ENCODE measurements at places on chromosomes 5 and 9. TPM values are rescaled to one million over a fixed set of nuclear protein-coding genes. Genes with fewer than 3 reads are reported as not detected.

DNA sequence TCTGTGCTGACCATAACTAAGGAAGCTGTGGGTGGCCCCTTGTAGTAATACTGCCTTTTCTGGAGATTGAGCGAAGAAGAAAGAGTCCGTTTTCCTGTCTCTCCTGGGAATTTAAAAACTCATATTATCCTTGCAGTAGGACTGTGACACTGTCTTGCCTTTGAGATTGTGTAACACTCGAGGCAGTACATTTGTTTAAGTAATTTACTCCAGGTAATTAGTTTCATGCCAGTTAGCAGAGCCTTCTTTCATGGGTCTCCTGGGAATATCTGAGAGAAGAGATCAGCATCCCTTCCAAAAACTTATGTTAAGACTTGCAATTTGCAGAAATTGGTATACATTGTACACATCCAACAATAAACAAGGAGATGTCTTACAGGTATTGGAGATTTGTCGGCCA lies 405.6 kb downstream of the DMRT2 start:
- H3K27me3 ChIP-seq, result no peaks in the 10 kb centered on the region

DNA sequence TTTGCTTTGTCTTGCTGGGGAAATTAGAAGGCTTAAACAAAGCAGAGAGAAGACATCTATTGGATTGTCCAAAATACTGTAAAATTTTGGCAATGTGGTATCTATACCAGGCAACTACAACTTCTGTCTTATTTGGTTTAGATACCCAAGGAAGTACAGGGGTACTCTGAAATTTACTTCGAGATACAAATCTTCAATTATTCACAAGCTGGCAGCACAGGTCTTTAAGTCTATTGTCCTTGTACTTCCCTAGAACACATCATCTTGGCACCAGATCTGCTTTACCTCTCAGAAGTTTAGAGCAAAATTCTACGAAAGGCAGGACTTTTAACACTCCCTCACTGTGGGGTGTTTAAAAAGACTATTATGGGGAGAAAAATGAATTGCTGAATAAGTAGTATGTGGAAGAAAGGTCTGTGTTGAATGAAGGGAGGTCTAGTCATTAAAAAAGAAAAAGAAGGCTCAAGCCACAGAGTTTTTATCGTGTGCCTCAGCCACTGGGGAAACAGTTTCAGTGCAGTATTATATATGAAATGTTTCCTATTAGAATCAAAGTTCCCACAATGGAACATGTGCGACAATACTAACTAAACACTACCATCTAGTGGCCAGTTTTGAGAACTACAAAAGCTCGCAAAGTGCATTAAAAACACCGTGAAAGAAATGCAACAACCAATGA lies 93.7 kb downstream of the PDE4D start:
- H3K4me3 ChIP-seq, result no peak overlapping the region
- no peaks in the 10 kb centered on the region for H3K27me3 ChIP-seq
- H3K27ac ChIP-seq, result no peak overlapping the region
- H3K36me3 ChIP-seq, result no peaks in the 10 kb centered on the region
- DNase-seq, result peak; percentile 74
- peaks cover 7% of the 10 kb centered on the region for H3K4me1 ChIP-seq

- DNase-seq, result no peak
- no peaks in the 10 kb centered on the region for H3K36me3 ChIP-seq
- no peak overlapping the region for H3K27ac ChIP-seq
- H3K4me1 ChIP-seq, result peaks cover 13% of the 10 kb centered on the region
Measured at GRCh38 chr5:96338624-96339415, 94.2 kb downstream of the PCSK1 start.

DNA sequence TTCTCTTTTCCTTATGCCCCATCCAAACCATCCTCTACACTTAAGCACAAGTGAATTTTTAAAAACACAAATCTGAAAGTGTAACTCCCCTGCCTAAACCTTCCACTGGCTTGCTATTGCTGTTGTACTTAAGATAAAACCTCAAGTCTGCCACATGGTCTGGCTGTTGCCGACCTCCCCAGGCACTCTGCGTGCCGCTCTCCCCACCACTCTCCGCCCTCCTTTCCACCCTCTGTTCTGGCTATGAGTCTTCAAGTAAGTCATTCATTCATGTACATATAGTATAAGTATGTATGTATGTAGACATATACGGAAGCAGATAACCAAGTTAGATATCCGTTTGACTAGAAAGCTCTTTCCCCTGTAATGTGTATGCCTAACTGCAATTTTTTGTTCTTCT lies 94.7 kb upstream of the ANKRD55 start:
- no peaks in the 10 kb centered on the region for H3K36me3 ChIP-seq
- no peak for DNase-seq
- H3K4me3 ChIP-seq, result no peak overlapping the region
- no peak overlapping the region for H3K27ac ChIP-seq
- no peaks in the 10 kb centered on the region for H3K27me3 ChIP-seq

GRCh38 chr5:131677115-131677514 lies 42.1 kb upstream of the RAPGEF6 start:
- H3K4me3 ChIP-seq, result no peak overlapping the region
- no peak overlapping the region for H3K27ac ChIP-seq
- H3K36me3 ChIP-seq, result no peaks in the 10 kb centered on the region
- H3K27me3 ChIP-seq, result no peaks in the 10 kb centered on the region
- peaks cover 4% of the 10 kb centered on the region for H3K4me1 ChIP-seq
- no peak for DNase-seq

DNA sequence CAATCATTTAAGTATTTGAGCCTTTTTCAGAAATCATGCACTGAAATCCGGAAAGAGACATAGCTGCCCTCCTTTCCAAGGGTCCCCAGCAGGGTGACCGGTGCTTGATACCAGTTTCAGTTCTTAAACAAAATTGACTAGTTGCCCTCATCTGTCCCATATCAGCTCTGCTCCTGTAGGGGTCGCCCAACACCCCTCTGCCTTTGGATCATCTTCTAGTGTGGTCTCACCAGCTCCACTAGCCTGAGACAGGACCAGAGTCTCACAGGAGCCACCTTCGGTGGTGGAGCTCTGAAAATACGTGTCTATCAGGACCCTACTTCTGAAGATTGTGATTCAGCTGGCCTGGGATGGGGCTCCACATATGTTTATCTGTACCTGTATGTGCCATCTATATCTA lies 428.2 kb downstream of the ENC1 start:
- H3K27ac ChIP-seq, result no peak overlapping the region
- no peak overlapping the region for H3K4me3 ChIP-seq
- H3K27me3 ChIP-seq, result no peaks in the 10 kb centered on the region
- no peaks in the 10 kb centered on the region for H3K36me3 ChIP-seq

DNA sequence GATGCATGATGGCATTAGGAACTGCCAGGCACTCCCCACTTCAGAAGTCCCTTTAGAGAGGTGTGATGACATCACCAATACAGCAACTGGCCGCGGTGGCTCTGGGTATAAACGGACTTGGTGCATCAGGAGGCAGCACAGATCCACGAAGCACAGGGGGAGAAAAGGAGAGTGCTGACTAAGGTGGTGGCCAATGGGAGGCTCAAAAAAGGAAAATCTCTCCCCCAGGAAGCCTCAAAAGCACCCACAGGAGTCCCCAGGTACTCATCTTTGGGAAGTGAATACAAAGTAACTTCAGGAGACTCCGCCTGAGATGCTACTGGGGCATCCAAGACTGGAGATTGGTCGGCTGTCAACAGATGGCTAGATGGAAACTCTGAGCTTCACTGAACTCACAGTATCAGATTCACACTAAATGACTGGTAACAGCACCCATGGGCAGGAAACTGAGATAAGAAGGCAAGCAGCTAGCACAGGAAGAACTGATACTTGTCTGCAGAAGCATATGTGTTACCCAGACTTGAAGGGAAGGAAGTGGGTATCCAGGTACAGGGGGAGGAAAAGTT lies 7.6 kb downstream of the TTC39B start:
- H3K27me3 ChIP-seq, result no peaks in the 10 kb centered on the region
- no peaks in the 10 kb centered on the region for H3K36me3 ChIP-seq
- H3K27ac ChIP-seq, result no peak overlapping the region
- peaks cover 11% of the 10 kb centered on the region for H3K4me1 ChIP-seq
- no peak for DNase-seq

- DNase-seq, result peak; percentile 82
- H3K4me3 ChIP-seq, result no peak overlapping the region
- no peaks in the 10 kb centered on the region for H3K27me3 ChIP-seq
Measured at GRCh38 chr9:89919171-89919681, 314.4 kb downstream of the GADD45G start.

GRCh38 chr5:82331557-82331956 lies 53.4 kb upstream of the RPS23 start:
- peak; percentile 20 for DNase-seq
- H3K27ac ChIP-seq, result no peak overlapping the region
- no peak overlapping the region for H3K4me3 ChIP-seq
- H3K4me1 ChIP-seq, result 0 out of 2 replicates have a peak, but pooled peaks cover 4% of the 10 kb centered on the region

- DNase-seq, result peak; percentile 26
- H3K27me3 ChIP-seq, result no peaks in the 10 kb centered on the region
- H3K36me3 ChIP-seq, result peaks cover 11% of the 10 kb centered on the region
- peaks cover 24% of the 10 kb centered on the region for H3K4me1 ChIP-seq
- 0 out of 2 replicates have a peak overlapping the region, but pooled peaks have one; percentile 99 for H3K27ac ChIP-seq
Measured at GRCh38 chr5:154860123-154860522, 1.7 kb downstream of the CNOT8 start.

Gene F2R
- total RNA-seq, result 20.3 TPM

Gene CCDC180
- 7.1 TPM for total RNA-seq
